ENCODE measurements at places on chromosomes 6 and 20. TPM values are rescaled to one million over a fixed set of nuclear protein-coding genes. Genes with fewer than 3 reads are reported as not detected.

DNA sequence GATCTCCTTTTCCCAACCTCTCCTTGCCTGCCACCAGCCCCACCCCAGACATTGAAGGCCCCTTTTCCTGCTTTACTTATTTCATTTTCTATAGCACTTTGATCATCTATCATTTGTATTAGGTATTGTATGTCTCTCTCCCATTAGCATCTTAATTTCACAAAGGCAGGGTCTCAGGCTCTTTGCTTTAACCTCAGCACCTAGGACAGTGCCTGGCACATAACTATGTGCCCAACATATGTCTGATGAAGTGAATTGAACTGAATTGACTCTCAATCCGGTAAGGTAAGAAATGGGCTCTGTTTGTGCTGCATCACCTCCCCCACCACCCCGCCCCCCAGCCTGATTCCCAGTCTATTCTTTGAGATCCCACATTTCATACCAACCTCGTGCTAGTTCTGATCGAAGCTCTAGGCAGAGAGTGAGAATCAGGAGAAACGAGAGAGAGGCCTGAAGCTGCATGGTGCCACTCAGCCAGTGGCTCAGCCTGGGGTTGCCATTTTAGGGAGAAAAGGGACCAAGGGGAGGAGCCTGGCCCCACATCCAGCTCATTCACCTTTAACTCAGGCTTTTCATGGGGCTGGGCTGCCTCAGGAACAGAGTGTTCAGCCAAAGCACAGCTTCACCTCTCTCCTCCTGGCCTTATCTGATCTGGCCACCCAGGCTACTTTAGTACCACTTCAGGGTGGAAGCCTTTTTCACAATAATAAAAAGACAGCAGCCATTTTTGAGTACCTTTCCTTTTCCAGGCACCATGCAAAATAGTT lies at the start of gene SPINT3:
TSS of gene SPINT3 (minus strand) at position 476 of the 767 bp plus-strand sequence. CDS start at position 462, 14 bp downstream.
- no peak for DNase-seq
- H3K4me3 ChIP-seq, result no peak within 1 kb of the TSS
- no peaks in the 10 kb centered on the region for H3K4me1 ChIP-seq
- H3K27me3 ChIP-seq, result no peaks in the 10 kb centered on the region
- H3K27ac ChIP-seq, result no peak within 1 kb of the TSS

DNA sequence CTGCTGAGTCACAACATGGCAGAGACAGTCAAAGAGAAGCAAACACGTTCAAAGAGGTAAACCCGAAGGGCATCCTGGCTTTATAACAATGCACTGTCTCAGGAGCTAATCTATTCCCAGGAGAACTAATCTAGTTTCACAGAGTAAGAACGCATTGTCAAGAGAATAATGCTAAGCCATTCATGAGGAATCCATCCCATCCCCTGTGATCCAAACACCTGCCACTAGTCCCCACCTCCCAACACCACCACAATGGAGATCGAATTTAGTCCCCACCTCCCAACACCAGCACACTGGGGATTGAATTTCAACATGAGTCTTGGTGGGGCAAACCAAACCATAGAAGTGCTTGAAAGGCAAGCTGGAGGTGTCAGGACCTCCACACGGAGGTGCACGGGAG lies 231.5 kb upstream of the ID4 start:
- H3K27ac ChIP-seq, result no peak overlapping the region
- no peaks in the 10 kb centered on the region for H3K36me3 ChIP-seq
- H3K4me1 ChIP-seq, result no peaks in the 10 kb centered on the region
- H3K4me3 ChIP-seq, result no peak overlapping the region
- no peak for DNase-seq

GRCh38 chr6:130929036-130929678 lies 102.0 kb downstream of the SMLR1 start:
- no peak overlapping the region for H3K27ac ChIP-seq
- H3K36me3 ChIP-seq, result peaks cover 3% of the 10 kb centered on the region
- no peaks in the 10 kb centered on the region for H3K27me3 ChIP-seq
- peaks cover 10% of the 10 kb centered on the region for H3K4me1 ChIP-seq
- DNase-seq, result no peak
- H3K4me3 ChIP-seq, result no peak overlapping the region

DNA sequence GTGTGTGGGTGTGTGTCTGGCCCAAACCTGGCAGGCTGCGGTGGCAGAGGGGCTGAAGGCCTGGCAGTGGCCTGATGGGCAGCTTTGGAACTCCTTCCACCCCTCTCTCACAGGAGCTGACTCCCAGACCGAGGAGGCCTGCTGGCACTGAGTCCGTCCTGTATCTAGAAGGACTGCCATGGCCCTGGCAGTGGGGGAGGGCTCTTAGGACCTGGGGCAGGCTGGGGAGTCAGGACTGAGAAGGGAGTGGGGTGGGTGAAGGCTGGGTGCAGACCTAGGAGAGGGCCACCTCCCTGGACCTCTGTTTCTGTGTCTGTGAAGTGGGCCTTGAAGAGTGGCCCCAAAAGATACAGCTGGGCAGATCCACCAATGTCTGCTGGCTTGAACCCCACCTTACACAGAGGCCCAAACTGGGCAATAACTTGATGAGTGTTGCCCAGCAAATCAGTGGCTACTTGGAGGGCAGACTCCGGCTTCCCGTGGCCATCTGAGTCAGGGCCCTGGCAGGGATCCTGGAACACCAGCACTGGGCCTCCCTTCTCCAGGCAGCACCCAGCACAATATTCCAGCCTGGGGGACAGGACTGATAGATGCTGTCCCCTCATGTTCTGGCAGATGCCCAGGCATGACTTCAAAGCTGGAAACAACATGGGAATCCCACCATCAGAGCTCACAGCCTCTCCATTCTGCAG lies 46.7 kb upstream of the BLCAP start:
- H3K36me3 ChIP-seq, result no peaks in the 10 kb centered on the region
- H3K27me3 ChIP-seq, result peaks cover 12% of the 10 kb centered on the region
- no peak overlapping the region for H3K27ac ChIP-seq
- no peak for DNase-seq
- no peak overlapping the region for H3K4me3 ChIP-seq
- H3K4me1 ChIP-seq, result peaks cover 14% of the 10 kb centered on the region

DNA sequence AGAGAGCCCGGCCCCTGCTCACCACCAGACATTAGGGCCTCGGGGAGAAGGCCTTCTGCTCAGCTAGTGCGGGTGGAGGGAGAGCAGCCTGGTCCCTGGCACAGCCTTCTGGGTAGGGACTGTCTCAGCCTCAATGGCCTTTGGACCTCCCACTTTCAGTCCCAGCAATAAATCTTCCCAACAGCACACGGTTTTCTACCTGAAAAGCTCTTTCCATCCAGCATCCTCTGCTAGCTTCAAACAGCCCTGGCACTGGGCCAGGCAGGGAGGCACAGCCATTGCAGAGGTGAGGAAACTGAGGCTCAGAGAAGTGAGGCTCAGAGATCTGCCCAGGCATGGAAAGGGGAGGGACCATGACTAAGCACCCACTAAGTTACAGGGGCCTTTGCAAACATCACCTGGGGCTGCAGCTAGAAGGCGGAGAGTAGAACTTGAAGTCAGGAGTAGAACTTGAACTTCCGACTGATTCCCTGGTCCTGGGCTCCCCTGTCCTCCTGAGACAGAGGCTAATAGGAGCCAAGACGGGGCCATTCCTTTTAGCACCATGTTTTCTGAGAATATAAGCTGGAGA lies 43.9 kb upstream of the NOL4L start:
- H3K27me3 ChIP-seq, result peaks cover 14% of the 10 kb centered on the region
- H3K27ac ChIP-seq, result no peak overlapping the region
- no peak overlapping the region for H3K4me3 ChIP-seq
- no peak for DNase-seq
- H3K4me1 ChIP-seq, result peaks cover 23% of the 10 kb centered on the region

GRCh38 chr6:27448456-27448855 lies 24.4 kb downstream of the ZNF184 start:
- H3K27me3 ChIP-seq, result no peaks in the 10 kb centered on the region
- no peak for DNase-seq
- no peak overlapping the region for H3K27ac ChIP-seq
- peak overlapping the region; percentile 0 for H3K4me3 ChIP-seq

The KCNG1 gene
- 4.4 TPM for total RNA-seq

DNA sequence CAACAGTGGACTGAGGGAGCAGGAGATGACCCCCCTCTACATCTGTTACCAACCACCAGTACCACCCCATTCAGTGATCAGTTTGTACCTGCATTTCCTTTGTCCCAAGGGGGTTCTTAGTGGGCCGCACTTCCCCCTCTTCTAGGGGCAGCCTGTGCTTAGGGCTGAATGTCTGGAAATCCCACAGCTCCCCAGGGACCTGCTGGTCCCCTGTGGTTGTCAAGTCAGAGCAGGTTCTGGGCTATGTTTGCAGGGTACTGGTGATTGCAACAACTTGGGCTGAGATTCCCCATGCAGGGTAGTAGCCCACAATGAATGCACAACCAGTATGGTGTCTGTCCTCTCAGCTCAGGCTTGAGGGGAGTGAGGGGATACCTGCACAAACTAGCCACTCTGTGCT lies 39.7 kb upstream of the COL10A1 start:
- no peaks in the 10 kb centered on the region for H3K27me3 ChIP-seq
- H3K36me3 ChIP-seq, result no peaks in the 10 kb centered on the region
- no peaks in the 10 kb centered on the region for H3K4me1 ChIP-seq

- DNase-seq, result no peak
- H3K4me1 ChIP-seq, result peaks cover 20% of the 10 kb centered on the region
- H3K36me3 ChIP-seq, result no peaks in the 10 kb centered on the region
These were observed 107.9 kb upstream of the PREP start for GRCh38 chr6:105510746-105511145.

DNA sequence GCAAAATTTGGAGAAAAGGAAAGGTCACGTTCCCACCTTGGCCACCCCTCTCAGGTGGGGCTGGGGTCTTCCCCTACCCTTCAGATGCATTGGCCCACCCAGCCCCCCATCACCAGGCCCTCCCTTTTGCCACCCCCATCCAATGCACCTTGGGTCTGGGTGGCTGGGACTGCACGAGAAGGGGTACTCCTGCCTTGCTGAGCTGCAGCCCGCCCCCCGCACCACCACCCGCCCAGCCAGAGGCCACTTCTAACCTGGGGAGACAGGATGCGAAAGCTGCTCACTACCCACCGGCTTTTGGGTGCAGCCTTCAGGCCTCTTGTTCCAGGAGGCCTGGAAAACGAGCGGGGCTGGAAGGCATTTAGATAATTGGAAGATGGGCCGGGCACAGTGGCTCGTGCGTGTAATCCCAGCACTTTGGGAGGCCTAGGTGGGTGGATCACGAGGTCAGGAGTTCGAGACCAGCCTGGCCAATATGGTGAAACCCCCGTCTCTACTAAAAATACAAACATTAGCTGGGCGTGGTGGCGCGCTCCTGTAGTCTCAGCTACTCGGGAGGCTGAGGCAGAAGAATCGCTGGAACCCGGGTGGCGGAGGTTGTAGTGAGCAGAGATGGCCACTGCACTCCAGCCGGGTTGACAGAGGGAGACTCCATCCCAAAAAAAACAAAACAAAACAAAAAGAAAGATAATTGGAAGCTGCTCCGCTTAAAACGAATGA lies 1.2 kb upstream of the CDC25B start:
- DNase-seq, result no peak
- peaks cover 12% of the 10 kb centered on the region for H3K27me3 ChIP-seq
- no peaks in the 10 kb centered on the region for H3K36me3 ChIP-seq
- no peak overlapping the region for H3K27ac ChIP-seq

The ID4 gene
- 5.6 TPM for total RNA-seq

- H3K27ac ChIP-seq, result no peak overlapping the region
- peaks cover 3% of the 10 kb centered on the region for H3K4me1 ChIP-seq
- H3K4me3 ChIP-seq, result no peak overlapping the region
- no peaks in the 10 kb centered on the region for H3K36me3 ChIP-seq
- no peak for DNase-seq
These were observed 5.5 kb upstream of the FLRT3 start for GRCh38 chr20:14342918-14343317.

DNA sequence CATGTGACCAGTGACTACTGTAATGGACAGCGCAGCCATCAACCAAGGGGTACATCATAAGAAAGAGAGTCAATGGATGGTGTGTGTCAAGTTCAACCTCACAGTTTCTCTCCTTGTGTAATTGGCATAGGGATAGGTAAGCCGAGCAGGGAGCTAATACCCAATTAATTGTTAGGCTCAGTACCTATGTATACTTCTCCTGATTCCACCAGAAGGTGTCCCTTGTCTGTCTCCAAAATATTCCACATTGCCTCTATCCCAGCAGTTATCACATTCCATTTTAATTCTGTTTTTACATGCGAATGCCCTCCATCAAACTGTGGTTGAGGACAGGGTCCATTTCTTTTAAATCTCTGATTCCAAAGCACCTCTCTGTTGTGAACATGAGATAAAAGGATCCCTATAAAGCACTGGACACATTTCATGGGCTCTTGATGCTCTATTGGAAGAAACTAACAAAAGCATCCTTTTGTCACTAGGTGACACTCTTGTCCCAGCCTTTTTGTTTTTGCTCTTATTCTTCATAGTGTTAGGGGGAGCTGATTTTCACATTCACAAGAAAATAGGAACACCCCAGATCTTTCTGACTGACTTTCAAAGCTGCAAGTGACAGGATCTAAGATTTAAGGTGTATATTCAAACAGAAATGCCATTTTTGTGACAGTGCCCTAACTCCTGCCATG lies 38.9 kb downstream of the FBXO9 start:
- DNase-seq, result no peak
- H3K27me3 ChIP-seq, result no peaks in the 10 kb centered on the region
- peaks cover 10% of the 10 kb centered on the region for H3K4me1 ChIP-seq
- no peak overlapping the region for H3K4me3 ChIP-seq

- DNase-seq, result no peak
- H3K36me3 ChIP-seq, result peaks cover 27% of the 10 kb centered on the region
- H3K4me1 ChIP-seq, result peaks cover 35% of the 10 kb centered on the region
- H3K27ac ChIP-seq, result no peak overlapping the region
These were observed 63.2 kb downstream of the WASF1 start for GRCh38 chr6:110116258-110116657.

DNA sequence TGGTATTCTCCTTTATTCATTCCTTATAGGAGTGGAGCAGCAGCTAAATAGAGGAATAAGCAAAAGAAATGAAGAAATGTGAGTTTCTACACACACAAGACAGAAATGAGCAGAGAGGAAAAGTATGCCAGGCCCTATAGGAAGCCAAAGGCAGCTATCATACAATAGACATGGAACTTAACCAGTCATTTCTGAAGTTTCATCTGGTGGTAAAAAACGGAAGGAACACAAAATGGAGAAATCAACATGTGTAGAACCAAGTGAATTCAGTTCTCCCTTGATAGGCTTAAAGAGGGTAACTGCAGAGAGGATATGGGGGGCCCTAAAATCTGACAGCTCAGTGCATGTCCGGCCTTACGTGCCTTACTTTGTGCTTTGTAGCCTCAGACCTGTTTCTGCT lies 44.6 kb downstream of the TSBP1 start:
- H3K27ac ChIP-seq, result no peak overlapping the region
- peaks cover 14% of the 10 kb centered on the region for H3K4me1 ChIP-seq
- DNase-seq, result no peak
- H3K27me3 ChIP-seq, result no peaks in the 10 kb centered on the region

DNA sequence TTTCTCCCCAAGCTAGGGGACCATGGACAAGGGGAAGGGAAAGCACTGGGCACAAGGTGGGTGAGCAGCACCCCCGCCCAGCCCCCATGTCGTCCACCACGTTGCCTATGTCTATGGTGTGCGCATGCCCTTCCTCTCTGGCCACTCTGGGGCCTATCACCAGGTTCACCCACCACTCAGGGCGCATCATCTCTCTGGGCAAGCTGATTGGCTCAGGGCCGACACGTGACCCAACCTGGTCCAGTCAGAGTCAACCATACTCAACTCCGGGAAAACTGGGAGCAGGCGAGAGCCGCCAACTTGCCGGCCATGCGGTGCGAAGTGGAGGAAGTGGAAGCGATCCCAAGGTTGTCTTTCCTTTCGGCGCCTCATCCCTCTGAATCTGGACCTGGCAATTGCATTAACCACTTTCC lies 25.9 kb downstream of the ACSS1 start:
- no peak overlapping the region for H3K4me3 ChIP-seq
- no peak overlapping the region for H3K27ac ChIP-seq
- peaks cover 4% of the 10 kb centered on the region for H3K36me3 ChIP-seq
- H3K27me3 ChIP-seq, result peaks cover 2% of the 10 kb centered on the region

- no peak for DNase-seq
- H3K4me1 ChIP-seq, result peaks cover 6% of the 10 kb centered on the region
- H3K27ac ChIP-seq, result no peak overlapping the region
- no peaks in the 10 kb centered on the region for H3K27me3 ChIP-seq
These were observed 44.1 kb downstream of the SCP2D1 start for GRCh38 chr20:18857640-18858039.
